ENCODE measurements at places on chromosomes 5 and 9.
A peak's percentile ranks its signal among the peaks of the same experiment; 100 is the strongest.

GRCh38 chr5:44943647-44944046 lies 134.9 kb downstream of the MRPS30 start:
- no peak for DNase-seq

GRCh38 chr5:135694012-135694411 lies 115.2 kb upstream of the CXCL14 start:
- no peak for DNase-seq

GRCh38 chr9:72443855-72444254 lies 77.6 kb upstream of the TMC1 start:
- peak; percentile 33 for DNase-seq

- no peak for DNase-seq
Measured at GRCh38 chr9:5608298-5609225, 20.3 kb upstream of the RIC1 start.

DNA sequence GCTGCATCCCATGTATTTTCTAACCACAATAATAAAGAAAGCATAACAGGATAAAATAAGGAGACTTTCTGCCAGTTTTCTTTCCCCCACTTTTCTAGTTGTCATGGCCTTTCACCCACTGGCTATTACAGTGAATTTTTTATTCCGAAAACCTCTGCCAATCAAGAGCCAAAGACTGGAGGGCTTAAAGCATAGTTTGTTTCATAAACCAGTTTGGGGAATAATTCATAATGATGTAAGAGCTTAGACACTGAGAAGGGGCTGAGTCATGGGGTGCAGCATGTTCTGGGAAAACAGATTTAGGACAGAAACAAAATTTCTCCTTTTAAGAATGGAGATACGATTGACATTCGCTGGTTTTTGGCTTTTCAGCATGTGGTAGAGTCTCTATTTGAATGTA lies 4.4 kb upstream of the GLIPR2 start:
- DNase-seq, result no peak

DNA sequence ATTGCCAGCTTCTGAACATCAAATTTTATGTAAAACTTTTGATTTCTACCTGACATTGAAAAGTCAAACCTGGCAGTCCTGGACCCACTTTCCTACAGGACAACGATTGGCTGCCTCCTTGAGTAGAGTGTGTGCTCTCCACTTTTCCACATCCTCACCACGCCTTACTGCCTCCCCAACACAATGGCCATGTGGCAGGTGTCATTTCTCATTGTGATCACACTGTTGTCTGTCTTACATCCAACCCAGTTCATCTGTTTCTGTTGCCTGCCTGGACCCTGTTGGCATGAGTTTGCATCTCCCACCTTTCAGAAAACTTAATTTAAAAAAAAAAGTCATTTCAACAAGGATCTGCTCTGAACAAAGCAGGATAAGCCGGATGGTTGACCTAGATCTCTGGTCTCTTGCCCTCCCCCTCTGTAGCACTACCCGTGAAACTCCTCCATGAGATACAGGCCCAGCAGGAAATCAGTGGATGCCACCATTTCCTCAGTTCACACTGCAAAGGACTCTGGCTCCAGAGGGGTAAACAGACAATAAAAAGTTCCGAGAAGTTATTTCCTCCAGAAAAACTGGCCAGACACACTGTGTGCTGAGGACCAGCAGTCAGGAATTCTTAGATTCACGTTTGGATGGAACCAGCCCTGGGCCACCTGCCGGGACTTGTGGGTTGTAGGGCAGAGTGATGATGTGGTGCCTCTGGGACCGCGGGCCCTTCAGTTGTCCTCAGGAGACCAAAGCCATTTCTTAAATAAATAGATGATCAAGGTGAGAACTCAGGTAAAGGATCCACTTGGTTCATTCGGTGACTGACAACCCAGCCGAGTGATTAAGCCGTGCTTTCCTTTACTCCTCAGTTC lies 48.6 kb downstream of the AMBP start:
- DNase-seq, result no peak

DNA sequence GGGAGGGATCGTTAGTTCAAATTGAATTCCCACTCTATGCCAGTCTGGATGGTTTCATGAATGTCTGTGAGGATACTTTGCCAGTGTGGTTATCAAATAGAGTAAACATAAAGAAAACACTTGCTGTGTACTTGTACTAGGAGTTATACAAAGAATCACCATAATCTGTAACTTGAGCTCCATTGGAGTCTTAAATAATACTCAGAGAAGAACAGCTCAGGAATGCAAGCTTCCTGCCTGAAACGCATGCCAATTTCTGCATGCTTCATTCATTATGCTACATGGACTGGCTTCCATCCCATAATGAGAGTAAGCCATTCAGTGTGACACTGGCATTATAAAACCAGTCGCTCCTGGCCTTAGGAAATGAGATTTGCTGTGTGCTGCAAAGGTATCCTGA lies 351.4 kb downstream of the SEMA5A start:
- no peak for DNase-seq
